ENCODE measurements at places on chromosomes 7 and 10.

DNA sequence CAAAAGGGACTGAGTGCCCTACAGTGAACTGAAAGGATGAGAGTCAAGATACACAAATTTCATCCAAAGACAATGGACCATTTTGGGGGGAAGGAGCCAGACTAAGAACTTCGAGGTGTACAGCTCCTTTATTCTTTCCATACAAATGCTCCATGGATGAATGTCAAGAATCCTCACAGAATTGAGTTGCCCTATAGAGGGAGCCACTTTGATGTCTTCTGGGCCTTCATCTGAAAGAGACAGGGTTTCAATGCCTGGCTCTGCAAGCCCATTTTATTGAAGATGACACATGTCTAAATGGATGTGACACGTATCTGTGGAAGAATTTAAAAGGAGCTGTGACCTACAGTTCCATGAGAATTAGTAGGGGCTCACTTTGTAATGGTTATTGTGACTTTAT is 32.0 kb upstream of the NRG3 start:
- DNase-seq: peak; percentile 4

DNA sequence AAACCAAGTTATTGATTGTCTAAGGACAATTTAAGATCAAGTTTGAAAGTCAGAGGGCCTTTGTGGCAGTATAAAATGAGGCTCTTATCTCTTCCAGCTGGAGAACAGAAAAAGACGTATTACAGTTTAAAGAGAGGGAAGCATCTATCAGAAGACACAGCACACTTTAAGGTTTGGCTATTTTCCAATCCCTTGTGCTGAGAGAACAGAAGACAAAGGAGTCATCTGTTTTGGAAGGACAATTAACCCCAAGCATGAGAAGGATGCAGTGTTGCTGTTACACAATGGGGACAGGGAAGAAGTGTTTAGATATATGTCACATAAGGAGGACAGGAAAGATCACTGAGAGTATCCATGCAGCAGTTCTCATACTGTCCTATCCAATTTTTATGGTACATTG is 1224.2 kb upstream of the SORCS1 start:
- DNase-seq: no peak

GRCh38 chr10:95788830-95789229 is 32.9 kb downstream of the ENTPD1 start:
- DNase-seq: no peak

GRCh38 chr10:72011976-72012512 is 47.8 kb downstream of the CHST3 start:
- no peak for DNase-seq

- no peak for DNase-seq
These were observed 236.3 kb downstream of the KLF6 start for GRCh38 chr10:3548702-3549101.

DNA sequence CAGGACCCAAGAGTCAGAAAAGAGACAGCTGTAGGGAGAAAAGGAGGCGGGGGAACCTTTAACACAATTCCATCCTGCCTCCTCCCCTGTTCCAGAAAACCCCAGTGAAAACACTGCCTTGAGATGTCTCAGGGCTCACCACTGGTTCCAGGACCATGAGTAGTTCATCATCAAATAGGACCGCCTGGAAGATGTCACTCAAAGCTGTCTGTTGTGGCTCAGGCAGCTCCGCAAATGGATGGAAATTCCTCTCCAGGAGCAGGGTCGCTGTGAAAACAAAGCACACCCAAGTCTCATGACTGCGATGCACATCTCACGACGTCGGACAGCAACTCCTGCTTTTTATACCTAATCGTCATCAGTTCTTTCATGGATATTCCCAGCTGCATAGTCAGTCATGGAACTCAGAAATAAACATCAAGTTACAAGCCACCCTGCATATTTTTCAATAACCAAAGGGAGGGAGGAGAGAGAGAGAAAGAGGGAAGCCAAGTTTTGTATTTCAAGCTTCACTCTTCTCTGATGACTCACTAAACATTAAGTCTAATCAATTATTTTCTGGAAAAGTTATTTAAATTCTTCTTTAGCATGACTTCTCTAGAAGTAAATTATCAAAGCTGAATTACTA is 49.2 kb downstream of the GSDME start:
- no peak for DNase-seq

Data from LNCaP clone FGC (cell line).